HEK293T (cell line): ENCODE measurements at places on chromosomes 6 and 20.

- no peak for DNase-seq
Measured at GRCh38 chr6:138160329-138161087, 1.2 kb upstream of the ARFGEF3 start.

DNA sequence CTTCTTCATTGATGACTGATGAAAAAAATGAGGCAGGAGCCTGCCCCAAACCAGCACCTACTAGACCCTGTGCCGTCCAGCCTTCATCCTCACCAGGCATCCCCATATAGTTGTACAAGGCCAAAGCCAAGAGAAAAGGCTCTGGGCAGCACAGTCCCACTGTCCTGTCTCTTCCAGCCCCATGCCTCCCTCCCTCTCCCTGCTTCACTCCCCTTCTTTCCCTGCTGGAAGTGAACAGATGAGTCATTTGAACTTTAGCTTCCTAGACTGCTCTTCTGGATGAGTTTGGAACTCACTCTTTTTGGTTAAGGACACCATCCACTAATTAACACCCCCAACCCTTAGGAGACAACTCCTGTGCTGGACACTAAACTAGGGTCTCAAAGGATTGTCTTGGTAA is 235.2 kb downstream of the LRFN2 start:
- DNase-seq, result peak; percentile 3

DNA sequence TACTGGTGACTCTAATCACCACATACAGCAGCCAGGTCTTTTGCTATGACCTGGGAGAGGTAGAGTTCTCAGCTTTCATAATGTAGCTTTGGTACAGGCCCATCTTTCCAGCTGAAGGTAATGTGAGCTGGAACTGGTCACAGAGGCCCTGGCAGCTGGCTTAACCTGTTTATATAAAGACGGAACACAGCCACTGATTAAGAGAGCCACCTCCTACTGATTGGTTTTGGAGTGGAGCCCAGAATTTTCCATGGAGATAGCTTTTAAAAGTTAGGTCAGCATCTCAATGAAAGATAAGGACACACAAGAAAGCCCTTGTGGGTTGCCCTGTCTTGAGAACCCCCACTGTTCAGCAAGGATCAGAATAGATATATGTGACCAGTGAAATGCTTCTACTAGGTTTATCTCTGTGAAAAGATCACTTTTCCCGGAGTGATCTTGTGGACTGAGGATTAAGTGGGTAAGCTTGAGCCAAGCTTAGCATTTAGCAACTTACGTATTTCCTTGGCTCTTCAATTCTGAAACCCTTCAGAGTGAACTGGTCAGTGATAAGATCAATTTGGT is 213.7 kb upstream of the CITED2 start:
- DNase-seq, result peak; percentile 40

DNA sequence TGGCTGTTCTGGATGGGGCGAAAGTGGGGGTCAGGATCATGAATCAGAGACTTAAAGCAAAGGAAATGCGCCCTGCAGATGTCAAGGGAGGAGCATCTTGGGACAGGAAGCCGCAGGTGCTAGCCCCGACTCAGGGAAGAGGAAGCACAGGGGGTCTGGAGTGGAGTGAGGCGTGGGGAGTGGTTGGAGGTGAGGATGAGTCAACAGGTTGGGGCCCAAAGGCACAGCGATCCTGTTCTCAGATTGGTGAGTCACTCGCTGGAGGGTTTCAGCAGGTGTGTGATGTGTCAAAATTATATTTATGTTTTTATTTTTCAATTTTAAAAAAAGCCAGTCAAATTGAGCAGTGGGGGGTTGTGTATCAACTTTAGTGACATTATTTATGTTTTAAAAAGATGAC is 19.0 kb downstream of the PACSIN1 start:
- DNase-seq, result no peak

GRCh38 chr6:108820006-108820405 is 28.2 kb upstream of the ARMC2 start:
- DNase-seq, result no peak

DNA sequence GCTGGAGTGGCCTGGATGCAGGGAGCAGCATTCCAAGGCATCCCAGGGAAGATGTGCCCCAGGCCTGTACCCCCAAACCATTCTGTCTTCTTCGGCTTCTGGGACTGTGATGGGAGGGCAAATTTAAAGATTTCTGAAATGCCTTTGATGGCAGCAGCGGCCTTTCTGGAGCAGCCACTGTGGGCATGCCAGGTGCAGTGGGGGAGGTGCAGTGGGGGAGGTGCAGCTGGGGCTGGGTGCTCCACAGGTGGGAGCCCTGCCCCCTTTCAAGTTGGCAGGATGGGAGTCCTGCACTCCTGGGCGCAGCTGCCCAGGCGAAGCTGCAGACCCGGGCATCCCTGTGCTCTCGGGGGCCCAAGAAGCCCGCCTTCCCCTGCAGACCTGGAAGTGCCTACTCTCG is 293.5 kb upstream of the MOCS1 start:
- no peak for DNase-seq

DNA sequence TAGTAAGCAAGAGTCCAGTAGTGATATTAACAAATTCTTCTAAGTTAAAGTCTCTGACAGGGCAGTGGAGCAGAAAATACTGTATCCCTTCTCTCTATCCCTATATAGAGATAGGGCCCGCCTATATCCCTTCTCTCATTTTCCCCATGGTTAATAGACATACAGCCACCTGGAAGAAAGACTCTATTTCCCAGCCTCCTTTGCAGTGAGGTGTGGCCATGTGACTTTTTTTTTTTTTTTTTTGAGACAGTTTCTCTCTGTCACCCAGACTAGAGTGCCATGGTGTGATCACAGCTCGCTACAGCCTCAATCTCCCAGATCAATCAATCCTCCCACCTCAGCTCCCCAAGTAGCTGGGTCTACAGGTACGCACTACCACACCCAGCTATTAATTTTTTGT is 16.7 kb upstream of the CDK5RAP1 start:
- no peak for DNase-seq

GRCh38 chr6:14775528-14775927 is 470.3 kb upstream of the JARID2 start:
- no peak for DNase-seq

- DNase-seq, result no peak
Measured at GRCh38 chr20:49668181-49668877, 45.3 kb downstream of the B4GALT5 start.

GRCh38 chr6:122930252-122931180 is 65.5 kb upstream of the CLVS2 start:
- DNase-seq, result no peak

- DNase-seq, result no peak
Measured at GRCh38 chr6:36743538-36744303, 46.1 kb downstream of the RAB44 start.

GRCh38 chr20:63635431-63636141 is 8.7 kb upstream of the GMEB2 start:
- DNase-seq, result no peak

DNA sequence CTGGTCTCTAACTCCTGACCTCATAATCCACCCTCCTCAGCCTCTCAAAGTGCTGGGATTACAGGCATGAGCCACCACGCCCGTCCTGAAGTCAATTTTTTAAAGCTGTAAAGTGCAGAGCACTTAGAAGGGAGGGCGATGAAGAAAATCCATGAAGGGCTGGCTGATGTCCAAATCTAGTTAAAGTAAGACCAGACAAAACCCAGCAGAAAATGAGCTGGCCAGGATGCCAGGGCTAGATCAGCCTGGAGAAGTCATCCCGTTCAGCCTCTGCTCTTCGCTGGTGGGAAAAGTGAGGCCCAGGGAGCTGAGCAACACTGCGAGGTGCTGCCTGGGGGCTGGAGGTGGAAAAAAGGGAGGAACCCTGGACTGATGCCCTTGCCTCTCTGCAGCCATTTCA is 3.1 kb downstream of the BPIFB4 start:
- no peak for DNase-seq

DNA sequence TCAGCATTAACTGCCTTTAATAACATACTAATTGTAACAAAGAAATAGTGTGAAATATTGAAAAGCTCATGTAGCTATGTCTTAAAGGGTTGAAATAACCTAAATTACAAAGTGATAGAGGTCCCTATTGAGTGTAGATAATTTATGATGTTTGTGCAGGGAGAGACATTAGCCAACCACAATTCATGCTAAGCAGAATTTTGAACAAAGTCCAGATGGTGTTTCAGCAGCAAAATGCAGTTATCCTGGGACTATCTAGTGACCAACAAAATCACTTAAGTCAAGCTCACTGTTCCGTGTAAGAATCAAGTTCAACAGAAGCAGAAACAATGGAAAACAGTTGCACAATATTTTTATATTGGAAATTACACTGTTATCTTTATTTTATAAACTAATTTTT is 218.5 kb downstream of the SIM1 start:
- no peak for DNase-seq

- no peak for DNase-seq
Measured at GRCh38 chr20:49990271-49990720, 7.5 kb downstream of the SNAI1 start.

GRCh38 chr20:32033316-32033715 is 18.7 kb upstream of the HCK start:
- no peak for DNase-seq

GRCh38 chr6:131631625-131632289 is 3.7 kb upstream of the MED23 start:
- no peak for DNase-seq

GRCh38 chr6:79686707-79687309 is 55.7 kb downstream of the SH3BGRL2 start:
- no peak for DNase-seq

DNA sequence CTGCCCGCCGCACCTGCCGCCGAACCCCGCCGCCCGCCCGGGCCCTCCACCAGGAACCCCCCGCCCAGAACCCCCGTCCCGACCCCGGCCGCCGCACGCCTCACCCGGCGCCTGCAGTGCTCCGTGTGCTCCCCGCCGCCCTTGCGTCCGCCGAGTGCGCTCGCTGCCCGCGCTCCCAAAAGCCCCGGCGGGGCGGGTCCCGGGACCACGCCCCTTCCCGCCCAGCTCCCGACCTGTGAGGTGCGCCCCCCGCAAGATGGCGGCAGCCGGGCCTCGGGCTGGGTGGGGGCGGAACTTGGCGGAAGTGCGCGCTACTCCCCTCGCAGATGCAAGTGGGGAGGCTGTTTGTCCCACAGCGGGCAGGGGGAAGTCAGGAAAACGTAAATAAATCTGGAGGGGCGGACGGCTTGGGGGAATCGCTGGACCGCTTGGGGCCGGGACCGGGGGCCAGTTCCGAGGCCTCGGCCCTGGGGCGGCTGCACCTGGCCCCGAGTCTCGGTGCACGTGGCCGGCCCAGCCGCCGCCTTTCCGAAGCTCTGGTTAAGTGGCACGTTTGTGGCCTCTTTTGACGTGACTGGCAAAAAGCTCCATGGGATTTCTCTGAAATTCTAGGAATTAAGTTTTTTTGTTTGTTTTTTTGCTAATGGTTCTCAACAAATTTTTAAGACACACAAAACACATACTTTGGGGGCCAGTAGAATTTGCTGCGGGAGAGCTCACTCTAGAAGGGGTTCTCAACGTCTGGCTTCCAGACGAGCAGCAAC is at the start of gene EZR:
Gene EZR (minus strand): TSS at position 156 of the 764 bp plus-strand sequence. CDS start 1,275 bp downstream, outside the sequence.
- peak; percentile 95 for DNase-seq

DNA sequence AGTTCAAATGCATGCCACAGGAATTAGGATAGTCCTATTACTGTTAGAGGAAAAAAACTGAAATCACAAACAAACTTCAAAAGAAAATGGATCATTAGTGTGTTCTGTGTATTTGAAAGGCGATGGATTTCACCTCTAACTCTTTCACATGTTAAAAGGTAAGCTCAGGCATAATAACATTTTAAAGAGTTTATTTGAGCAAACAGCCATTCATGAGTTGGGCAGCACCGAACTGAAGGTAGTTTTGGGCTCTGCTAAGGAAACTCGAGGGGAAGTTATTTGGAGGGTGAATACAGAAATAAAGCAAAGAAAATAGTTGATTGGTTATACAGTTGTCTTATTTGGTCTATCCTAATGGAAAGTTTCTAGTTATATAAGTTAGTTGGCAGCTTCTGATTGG is 546.5 kb upstream of the POU3F2 start:
- no peak for DNase-seq

GRCh38 chr20:50251992-50252511 is 61.4 kb downstream of the CEBPB start:
- no peak for DNase-seq

DNA sequence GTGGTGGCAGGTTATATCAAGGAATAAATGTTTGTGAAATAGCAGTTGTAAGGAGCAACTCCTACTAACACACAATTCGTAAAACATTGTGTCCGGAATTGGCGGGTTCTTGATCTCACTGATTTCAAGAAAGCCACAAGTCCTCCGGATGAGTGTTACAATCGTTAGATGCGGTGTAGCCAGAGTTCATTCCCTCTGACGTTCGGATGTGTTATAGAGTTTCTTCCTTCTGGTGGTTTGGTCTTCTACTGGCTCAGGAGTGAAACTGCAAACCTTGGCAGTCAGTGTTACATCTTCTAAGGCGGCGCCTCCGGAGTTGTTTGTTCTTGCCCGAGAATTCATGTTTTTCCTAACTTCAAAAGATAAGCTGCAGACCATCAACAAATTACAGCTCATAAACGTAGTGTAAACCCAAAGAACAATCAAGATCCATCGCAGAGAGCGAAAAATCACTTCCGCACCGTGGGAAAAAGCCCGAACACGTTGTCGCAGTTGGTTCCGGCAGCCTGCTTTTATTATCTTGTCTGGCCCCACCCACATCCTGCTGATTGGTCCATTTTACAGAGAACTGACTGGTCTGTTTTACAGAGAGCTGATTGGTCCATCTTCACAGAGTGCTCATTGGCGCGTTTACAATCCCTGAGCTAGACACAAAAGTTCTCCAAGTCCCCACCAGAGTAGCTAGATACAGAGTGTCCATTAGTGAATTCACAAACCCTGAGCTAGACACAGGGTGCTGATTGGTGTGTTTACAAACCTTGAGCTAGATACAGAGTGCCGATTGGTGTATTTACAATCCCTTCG is 58.2 kb downstream of the TRIM27 start:
- peak; percentile 38 for DNase-seq

DNA sequence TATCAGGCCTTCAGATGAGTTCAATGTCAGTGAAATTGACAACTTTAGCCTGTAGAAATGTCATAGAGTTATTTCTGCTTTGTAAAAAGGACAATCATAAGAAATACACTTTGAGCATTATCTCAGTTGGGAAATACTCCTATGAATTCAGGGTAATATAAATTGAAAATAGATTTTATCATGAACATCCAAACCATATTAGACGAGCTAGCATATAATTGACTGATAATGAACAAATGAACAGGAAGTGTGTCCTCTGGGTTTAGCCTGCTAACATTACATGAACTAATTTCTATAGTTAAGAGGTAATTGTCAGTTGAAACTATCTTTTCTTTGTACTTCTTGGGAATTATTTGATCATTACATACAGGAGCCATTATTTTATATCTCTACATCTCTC is 469.0 kb upstream of the RNF217 start:
- DNase-seq, result no peak

- DNase-seq, result no peak
Measured at GRCh38 chr6:167442796-167443680, 118.2 kb downstream of the TTLL2 start.
